Activated CD4-positive, alpha-beta memory T cell treated with anti-CD3 and anti-CD28 coated beads, Interleukin-2, amount 10 ng/mL, durations not matched to agents 7 days and 5 days (primary cell): ENCODE measurements at places on chromosomes 7 and 10. TPM values are rescaled to one million over a fixed set of nuclear protein-coding genes. Genes with fewer than 3 reads are reported as not detected.

GRCh38 chr10:51876503-51876902, 177.1 kb upstream of the CSTF2T start:
- no peak for DNase-seq

The FKBP9 gene
- 0.98 TPM for total RNA-seq

- DNase-seq: no peak
These were observed 42.0 kb upstream of the PPP2R2D start for GRCh38 chr10:131858583-131859340.

The AFAP1L2 gene
- total RNA-seq: 1.5 TPM

DNA sequence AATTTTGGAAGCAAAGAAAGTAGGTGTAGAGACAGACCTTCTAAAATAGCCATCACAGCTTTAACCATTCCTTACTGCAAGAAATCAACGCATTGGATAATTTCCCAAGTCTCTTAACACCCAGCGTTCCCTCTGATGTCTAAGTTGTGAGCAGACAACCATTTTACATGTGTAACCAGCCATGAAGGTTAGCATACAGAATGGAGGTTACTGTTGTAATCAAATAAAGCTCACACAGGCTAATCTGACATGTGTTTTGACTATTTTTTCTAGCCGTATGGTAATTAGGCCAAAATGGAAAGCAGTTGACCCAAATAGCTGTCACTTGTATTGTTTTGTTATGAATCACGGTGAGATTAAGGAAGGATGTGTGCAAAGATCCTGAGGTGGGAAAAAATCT, 336.4 kb downstream of the RNLS start:
- no peak for DNase-seq

The ADAP1 gene
- 11.1 TPM for total RNA-seq

The ABLIM1 gene
- 97.9 TPM for total RNA-seq

- DNase-seq: peak; percentile 64
These were observed at the start of gene PDLIM1 for GRCh38 chr10:95290461-95291364. Gene PDLIM1, minus strand, starts transcription at chr10:95291003. Its CDS starts 88 bp downstream, at chr10:95290915.

The C10orf95 gene
- 0.33 TPM for total RNA-seq

The OR13A1 gene
- total RNA-seq: not detected

DNA sequence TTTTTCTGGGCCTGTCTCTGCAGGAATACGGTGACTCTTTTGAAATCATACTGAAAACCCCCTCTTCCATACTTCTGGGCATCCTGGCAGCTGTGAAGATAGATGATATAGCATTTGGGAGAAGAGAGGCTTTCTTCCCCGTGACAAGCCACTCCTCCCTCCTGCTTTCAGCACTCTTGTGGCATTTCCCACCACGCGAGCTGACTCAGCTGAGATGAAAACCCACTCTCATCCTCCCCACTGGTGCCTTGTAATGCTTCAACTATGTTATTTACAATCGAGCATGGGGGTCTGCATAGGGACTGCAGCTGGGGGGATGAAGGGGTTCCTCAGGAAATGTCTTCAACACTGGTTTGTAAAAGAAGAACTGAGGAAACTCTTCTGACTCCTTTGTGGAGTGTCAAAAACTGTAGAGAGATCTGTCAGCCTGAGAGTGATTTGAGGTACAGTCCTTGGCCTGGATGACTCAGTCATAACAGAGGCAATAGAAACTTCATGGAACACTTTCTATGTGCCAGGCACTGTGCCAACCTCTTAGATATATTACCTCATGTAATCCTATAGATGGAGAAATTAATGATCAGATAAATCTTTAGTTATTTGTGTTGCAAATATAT, 1.7 kb upstream of the TBATA start:
- DNase-seq: no peak

DNA sequence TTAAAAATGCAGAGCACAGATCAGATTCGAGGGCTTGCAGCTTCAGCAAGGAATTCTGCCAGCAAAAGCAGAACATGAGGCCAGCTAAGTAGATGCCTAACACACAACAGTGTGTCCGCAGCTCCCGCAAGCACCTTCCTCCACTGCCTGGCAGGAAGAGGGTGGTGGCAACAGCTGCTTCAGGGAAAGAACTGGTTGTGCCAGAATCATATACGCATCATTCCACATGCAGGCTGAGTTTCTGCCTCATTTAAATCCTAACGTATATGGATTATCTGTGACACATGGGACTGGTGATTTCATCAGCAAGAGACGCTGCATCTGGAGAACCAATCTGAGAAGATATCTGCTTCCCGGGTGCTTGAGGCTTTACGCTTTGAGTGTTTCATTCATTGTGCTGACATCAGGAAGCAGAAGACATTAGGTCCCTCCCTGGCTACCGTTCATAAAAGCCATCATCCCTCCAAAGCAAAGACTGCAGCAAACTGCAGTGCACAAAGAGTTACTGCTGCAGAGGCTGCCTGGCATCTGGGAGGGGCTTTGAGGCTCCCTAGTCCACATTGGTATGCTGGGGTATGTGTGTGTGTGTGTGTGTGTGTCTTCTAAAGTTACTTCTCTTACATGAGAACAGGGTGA, 78.8 kb downstream of the FAM13C start:
- no peak for DNase-seq

DNA sequence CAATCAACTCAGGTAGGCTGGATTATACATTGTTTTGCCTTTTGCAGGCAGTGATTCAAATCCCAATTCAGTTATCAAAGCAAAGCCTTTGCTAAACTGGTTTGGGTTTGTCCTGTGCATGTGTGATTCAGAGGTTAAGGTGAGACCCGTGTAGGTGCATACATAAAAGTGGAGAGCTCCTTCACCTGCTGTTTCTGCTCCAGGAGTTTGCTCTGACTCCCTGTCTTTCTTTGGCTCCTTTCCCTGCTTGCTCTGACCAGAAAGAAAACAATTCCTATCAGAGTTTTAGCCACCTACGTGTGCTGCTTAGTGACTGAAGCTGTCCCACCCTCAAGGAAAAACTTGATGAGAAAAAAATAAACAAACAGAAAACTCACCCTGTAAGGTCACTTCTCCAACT, 101.1 kb downstream of the TPST1 start:
- no peak for DNase-seq

The SEMA3D gene
- not detected for total RNA-seq

The KRIT1 gene
- 39.5 TPM for total RNA-seq

GRCh38 chr7:13871008-13871407, 118.5 kb downstream of the ETV1 start:
- no peak for DNase-seq

DNA sequence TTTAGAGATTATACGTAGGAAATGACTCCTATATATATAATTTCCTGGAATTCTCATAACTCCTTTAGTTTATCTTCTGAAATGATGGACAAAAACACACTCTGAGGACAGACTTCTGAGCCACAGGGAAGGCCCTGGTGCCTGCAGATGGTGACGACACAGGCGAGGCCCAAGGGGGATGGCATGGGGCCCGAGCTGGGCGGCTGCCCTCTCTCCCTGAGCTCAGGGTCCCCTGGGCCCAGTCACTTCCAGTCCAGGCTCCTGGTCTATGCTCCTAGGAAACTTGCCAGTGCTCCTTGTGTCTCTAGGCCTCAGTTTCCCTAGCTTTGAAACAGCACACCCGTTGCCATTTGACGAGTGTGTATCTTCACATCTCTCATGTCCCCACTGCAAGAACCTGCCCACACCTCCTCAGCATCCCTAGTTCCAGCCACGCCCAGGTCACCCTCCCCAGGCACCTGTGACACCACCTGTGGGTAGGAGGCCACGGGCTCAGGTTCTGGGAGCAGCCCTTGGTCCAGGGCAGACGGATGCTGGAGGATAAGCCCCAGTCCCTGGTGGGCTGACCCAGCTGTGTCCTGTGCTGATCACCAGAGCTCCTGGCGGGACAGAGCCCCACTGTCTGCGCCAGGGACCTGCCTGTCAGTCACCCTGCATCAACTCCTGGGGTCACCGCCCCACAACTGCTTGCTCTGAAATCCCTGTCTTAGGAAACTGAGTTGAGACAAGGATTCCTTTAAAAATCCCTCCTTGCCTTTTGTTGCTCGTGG, 23.4 kb upstream of the SHH start:
- no peak for DNase-seq

DNA sequence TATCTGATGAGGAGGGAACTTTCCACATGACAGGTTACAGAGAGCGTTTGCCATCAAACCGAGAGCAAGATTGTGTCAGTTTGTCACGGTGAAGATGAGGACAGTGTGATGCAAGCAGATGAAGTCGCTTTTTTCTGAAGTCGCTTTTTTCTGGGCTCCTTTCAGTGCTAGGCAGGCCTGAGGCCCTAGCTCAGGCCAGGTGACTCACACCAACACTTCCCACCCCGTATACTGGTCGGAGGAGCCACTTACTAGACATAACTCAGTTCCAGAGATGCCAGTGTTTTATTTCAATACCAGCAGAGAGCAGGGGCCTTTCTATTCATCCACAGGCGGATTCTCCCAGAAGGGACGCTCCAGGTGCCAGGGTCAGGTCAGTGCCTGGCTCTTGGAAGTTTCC, 58.9 kb downstream of the SFMBT2 start:
- DNase-seq: no peak

The AKR1B15 gene
- total RNA-seq: not detected

- no peak for DNase-seq
These were observed 121.4 kb downstream of the ZFAND4 start for GRCh38 chr10:45550903-45551786.

DNA sequence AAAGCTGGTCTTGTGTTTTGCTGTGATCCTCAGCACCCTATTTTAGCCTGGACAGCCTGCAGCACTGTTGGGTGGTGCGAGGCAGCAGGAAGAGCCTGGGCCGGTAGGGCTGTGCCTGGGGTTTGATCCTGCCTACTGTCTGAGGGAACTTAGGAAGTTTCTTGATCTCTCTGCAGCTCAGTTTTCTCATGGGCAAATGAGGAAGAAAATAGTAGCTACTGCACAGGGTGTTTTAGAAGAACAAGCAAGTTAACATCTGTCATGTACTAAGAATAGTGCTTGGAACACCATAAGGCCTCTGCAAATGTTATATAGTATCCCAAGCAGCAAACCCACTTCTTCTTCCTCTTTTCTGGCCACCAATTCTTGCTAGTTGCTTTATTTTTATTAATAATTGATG, 12.0 kb upstream of the AGR2 start:
- DNase-seq: no peak

- no peak for DNase-seq
These were observed 45.6 kb downstream of the LANCL2 start for GRCh38 chr7:55410667-55411239.

- no peak for DNase-seq
These were observed 565.8 kb downstream of the PTPRN2 start for GRCh38 chr7:158021836-158022235.
